Stimulated activated CD8-positive, alpha-beta memory T cell treated with anti-CD3 and anti-CD28 coated beads, Interleukin-4, amount 100 ng/mL, for 48 hours (primary cell): ENCODE measurements at places on chromosomes 7 and 10.

DNA sequence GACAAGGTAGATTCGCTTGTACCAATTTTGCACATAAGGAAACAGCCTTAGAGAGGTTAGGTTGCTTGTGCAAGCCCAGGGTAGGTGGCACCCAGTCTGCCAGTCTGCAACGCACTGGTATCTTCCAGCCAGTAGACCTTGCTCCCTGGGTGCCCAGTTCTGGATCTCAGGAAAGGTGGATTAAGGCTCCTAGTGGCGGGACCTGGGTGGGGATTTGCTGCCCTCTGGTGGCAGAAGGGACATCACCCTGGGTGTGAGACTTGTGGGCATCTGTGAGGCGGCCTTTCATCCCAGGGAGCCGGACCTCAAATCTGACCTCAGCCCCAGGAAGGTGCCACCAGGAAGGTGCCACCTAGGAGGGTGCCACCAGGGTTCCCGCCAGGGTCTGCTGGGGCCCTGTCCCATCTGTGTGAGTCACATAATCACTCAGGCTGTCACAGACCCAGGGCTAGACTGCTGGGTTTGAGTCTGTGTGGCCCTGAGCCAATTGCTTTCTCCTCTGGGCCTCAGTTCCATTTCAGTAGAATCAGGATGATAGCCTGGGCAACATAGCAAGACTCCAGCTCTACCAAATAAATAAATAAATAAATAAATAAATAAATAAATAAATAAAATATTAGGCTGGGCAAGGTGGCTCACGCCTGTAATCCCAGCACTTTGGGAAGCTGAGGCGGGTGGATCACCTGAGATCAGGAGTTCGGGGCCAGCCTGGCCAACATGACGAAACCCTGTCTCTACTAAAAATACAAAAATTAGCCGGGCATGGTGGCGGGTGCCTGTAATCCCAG is 5.3 kb upstream of the PRKRIP1 start:
- DNase-seq: peak; percentile 82

DNA sequence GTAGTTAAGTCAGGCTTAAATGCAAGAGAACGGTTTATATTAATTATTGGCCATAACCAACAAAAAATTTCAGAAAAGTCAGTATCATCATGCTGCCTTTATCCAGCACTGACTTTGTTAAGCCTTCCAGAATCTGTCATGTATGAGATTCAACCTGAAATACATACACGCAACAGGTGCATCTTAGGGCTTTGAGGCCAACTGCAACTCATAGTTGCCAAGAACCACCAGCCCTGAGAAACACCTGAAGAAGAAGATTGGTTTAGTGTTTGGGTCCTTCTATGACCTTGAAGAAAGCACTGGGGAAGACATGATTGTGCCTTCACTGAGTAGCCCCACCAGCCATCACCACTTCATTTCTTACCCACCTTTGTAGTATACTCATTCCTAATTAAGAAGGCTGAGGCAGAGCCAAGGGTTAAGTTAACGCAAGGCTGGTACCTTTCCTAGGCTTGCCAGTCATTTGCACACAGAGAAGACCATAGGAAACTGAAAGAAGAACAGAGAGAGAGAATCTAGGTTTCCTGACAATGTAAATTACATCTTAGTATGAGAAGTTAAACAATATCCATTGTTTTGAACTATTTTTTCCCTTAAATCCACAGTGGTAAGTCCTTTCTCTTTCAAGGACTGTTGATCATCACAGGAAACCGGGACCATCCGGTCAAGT is 200.1 kb upstream of the PRKCQ start:
- DNase-seq: no peak

DNA sequence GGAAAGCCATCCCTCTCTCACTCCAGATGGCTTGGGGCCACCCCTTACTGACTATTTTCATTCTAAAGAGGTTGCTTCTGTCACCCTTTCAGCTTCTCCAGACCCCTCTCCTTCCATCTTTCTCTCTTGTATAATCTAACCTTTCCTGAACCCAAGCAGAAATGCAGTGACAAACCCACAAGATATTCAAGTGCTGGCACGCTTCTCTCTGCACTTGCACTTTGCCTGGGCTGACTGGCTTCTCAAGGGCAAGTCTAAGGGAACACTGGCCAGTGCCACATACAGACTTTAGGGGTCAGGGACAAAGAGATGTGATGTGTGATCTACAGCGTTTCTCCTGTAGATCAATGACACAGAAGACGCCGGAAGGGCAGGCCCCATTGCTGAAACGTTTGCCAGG is 150.4 kb upstream of the LANCL2 start:
- DNase-seq: no peak

GRCh38 chr10:113236998-113237397 is 287.0 kb downstream of the TCF7L2 start:
- DNase-seq: no peak
